Regular cardiac myocyte (primary cell): ENCODE measurements at places on chromosomes 3 and 15. TPM values are rescaled to one million over a fixed set of nuclear protein-coding genes. Genes with fewer than 3 reads are reported as not detected.

The CLSTN2 gene
- 1.3 and 1.4 TPM in 2 replicates for total RNA-seq

The GOLGA6L10 gene
- total RNA-seq, result under 0.01 and 0.19 TPM in 2 replicates

The GPR15 gene
- not detected in 2 replicates for total RNA-seq

The ZNF385D gene
- 0.85 and 0.96 TPM in 2 replicates for total RNA-seq

The GPR87 gene
- total RNA-seq, result under 0.01 TPM in 2 replicates

The PGBD4 gene
- total RNA-seq, result 1.9 and 2.5 TPM in 2 replicates

The RYR3 gene
- under 0.01 and 0.19 TPM in 2 replicates for total RNA-seq

The TRANK1 gene
- total RNA-seq, result 6.7 and 15.5 TPM in 2 replicates

The GJD2 gene
- total RNA-seq, result not detected in 2 replicates

The LTK gene
- total RNA-seq, result under 0.01 and 0.19 TPM in 2 replicates

The TMEM108 gene
- under 0.01 and 0.58 TPM in 2 replicates for total RNA-seq

The SETD2 gene
- 20.5 and 28.2 TPM in 2 replicates for total RNA-seq

The MED12L gene
- total RNA-seq, result 0.19 and 0.28 TPM in 2 replicates

The ZNF106 gene
- 59.2 and 73.6 TPM in 2 replicates for total RNA-seq

The CCDC54 gene
- total RNA-seq, result not detected in 2 replicates

The FAM107A gene
- total RNA-seq, result not detected in 2 replicates

The GOLGA6L6 gene
- not detected in 2 replicates for total RNA-seq

The CD80 gene
- total RNA-seq, result 0.19 TPM in 1 of 2 replicates, not detected in the other

The CPN2 gene
- not detected in 2 replicates for total RNA-seq

The ECE2 gene
- not detected in 2 replicates for total RNA-seq

The CCDC174 gene
- total RNA-seq, result 6.9 and 9.3 TPM in 2 replicates

The ISL2 gene
- total RNA-seq, result under 0.01 and 0.56 TPM in 2 replicates

The CLDN11 gene
- 225 and 382 TPM in 2 replicates for total RNA-seq

The LINGO1 gene
- total RNA-seq, result 0.19 and 0.28 TPM in 2 replicates

The COPB2 gene
- 288 and 423 TPM in 2 replicates for total RNA-seq

The PATL2 gene
- under 0.01 and 0.56 TPM in 2 replicates for total RNA-seq

The CCR3 gene
- not detected in 2 replicates for total RNA-seq

The STOML1 gene
- total RNA-seq, result 18.0 and 27.2 TPM in 2 replicates

The ZNF80 gene
- not detected in 2 replicates for total RNA-seq

The PPP1R14D gene
- not detected in 2 replicates for total RNA-seq

The PLCH1 gene
- under 0.01 TPM in 1 of 2 replicates, not detected in the other for total RNA-seq

The ANKRD34C gene
- total RNA-seq, result not detected in 2 replicates

The MESP1 gene
- total RNA-seq, result 0.19 and 0.28 TPM in 2 replicates

The HYAL1 gene
- 0.96 and 2.5 TPM in 2 replicates for total RNA-seq

The RAB43 gene
- total RNA-seq, result 13.2 and 14.2 TPM in 2 replicates

The PIERCE2 gene
- total RNA-seq, result 2.1 and 4.2 TPM in 2 replicates

The ZBED2 gene
- total RNA-seq, result under 0.01 and 0.19 TPM in 2 replicates

The DAG1 gene
- 39.5 and 53.8 TPM in 2 replicates for total RNA-seq

The CCR8 gene
- not detected in 2 replicates for total RNA-seq

The SPSB4 gene
- total RNA-seq, result not detected in 2 replicates

The PLA2G4D gene
- under 0.01 TPM in 1 of 2 replicates, not detected in the other for total RNA-seq

The PIGZ gene
- total RNA-seq, result 1.5 and 8.7 TPM in 2 replicates

The FBXO40 gene
- total RNA-seq, result not detected in 2 replicates

The SLC33A1 gene
- 41.2 and 51.3 TPM in 2 replicates for total RNA-seq
